ENCODE measurements at places on chromosomes 12 and 14.

- no peak for DNase-seq
Measured at GRCh38 chr12:54232790-54233189, 44.0 kb upstream of the SMUG1 start.

DNA sequence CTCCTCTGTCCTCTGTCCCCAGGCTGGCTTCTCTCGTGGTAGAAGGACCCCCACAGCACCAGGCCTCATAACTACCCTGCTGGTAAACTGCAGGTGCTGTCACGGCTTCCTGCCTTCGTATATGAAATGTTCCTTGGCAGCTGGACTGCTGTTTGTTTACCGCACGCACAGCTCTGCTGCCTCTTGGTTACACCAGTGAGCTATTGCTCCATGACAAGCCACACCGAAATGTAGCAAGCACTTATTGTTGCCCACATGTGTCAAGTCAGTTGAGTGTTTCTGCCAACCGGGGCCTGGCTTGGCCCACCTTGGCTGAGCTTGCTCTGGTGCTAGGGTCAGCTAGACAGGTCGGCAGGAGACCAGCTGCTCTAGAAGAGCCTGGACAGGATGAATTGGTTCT is 21.7 kb upstream of the TCL1B start:
- no peak for DNase-seq

DNA sequence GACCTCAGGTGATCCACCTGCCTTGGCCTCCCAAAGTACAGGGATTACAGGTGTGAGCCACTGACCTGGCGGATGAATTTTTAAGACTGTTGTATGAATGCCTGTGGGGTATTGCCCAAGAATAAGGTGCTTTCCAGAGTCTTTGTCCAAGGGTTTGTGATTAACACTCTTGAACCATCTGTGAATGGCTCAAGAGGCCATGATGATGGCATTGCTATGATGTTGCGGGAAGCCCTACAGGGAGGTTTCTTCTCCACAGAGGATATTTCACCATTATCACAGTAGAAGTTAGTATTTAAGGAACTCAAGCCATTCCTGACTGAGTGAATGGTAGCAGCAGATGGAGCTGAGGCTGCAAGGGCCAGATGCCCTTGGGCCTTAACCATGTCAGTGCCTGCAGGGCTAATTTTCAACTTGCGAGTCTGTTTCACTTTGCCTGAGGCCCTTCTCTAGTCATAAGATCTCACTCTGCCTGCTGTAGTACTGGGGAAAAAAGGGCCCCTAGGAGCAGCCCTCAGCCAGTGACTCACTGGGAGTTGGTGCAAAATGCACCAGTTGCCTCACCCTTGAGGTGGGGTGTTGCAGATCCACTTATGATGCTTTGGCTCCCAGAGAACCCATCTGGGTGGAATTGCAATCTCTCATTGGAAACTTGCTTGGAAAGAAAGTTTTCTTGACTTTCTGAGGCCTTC is 108.6 kb upstream of the FLRT2 start:
- no peak for DNase-seq

GRCh38 chr14:104421401-104421821 is 158.2 kb upstream of the C14orf180 start:
- DNase-seq, result no peak

- DNase-seq, result no peak
Measured at GRCh38 chr12:89179983-89180382, 172.3 kb downstream of the DUSP6 start.

All from stimulated activated CD8-positive, alpha-beta memory T cell treated with anti-CD3 and anti-CD28 coated beads, Interleukin-12 subunit alpha, Interleukin-12 subunit beta, amount 100 ng/mL, for 1 hour (primary cell).